ENCODE measurements at places on chromosomes 1 and 21.

DNA sequence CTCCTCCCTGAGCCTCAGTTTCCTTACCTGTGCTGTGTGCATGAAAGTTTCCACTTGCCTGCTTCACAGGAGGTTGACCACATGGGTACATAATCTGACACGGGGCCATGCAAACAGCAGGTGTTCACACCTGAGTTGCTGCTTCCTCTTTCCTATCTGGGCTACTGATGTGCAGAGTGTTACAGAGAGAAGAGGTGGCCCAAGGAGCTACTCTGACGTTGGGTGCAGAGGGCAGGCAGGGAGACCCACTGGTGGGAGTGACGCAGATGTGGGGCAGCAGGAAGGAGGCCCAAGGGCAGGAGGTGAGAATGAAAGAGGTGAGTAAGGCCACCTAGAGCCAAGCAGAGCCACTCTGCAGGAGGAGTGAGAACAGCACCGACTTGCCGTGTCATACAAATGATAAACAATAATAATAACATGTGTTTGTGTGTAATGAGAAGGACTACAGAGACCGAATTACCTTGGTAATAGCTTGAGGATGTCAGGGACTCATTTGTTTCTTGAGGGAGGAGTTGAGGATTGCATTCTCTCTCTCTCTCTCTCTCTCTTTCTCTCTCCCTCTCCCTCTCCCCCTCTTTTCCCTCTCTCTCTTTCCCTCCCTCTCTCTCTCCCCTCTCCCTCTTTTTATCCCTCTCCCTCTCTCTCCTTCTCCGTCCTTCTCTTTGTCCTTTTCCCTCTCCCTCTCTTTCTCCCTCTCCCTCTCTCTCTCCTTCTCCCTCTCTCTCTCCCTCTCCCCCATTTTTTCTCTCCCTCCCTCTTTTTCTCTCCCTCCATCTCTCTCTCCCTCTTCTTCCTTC lies 87.4 kb upstream of the IGSF21 start:
- no peak overlapping the region for H3K4me3 ChIP-seq
- DNase-seq, result no peak
- H3K4me1 ChIP-seq, result no peaks in the 10 kb centered on the region
- H3K27me3 ChIP-seq, result peaks cover 18% of the 10 kb centered on the region
- H3K36me3 ChIP-seq, result no peaks in the 10 kb centered on the region

DNA sequence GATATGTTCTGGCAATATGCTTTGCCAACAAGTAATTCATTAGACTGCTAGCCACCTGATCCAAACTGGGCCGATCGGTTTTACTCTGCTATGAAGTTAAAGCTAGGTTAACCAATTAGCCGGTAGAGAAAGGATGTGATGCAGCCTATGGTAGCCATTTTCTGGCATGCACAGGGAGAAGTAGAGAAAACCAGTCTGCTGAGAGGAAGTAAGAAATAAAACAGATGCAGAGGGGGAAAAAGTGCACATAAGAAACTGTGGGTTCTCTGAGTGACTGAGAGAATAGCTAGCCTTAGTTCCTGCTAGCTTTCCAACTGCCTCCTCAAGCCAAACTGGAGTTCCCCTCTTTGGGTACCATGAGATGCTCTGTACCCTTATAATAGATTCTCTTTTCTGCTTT lies 52.8 kb downstream of the ARID4B start:
- H3K27me3 ChIP-seq, result no peaks in the 10 kb centered on the region
- H3K4me1 ChIP-seq, result no peaks in the 10 kb centered on the region
- no peak overlapping the region for H3K4me3 ChIP-seq

GRCh38 chr1:160097151-160097910 lies 1.1 kb downstream of the IGSF8 start:
- peak overlapping the region; percentile 62 for H3K4me3 ChIP-seq
- H3K36me3 ChIP-seq, result no peaks in the 10 kb centered on the region
- no peaks in the 10 kb centered on the region for H3K27me3 ChIP-seq
- H3K4me1 ChIP-seq, result peaks cover 6% of the 10 kb centered on the region

- H3K27me3 ChIP-seq, result peaks cover 5% of the 10 kb centered on the region
- H3K27ac ChIP-seq, result no peak overlapping the region
- DNase-seq, result no peak
- no peaks in the 10 kb centered on the region for H3K4me1 ChIP-seq
Observed at GRCh38 chr1:31834501-31834900, 18.7 kb upstream of the SPOCD1 start.

GRCh38 chr1:35885961-35886558 lies 3.1 kb downstream of the AGO1 start:
- peaks cover 6% of the 10 kb centered on the region for H3K36me3 ChIP-seq
- H3K4me1 ChIP-seq, result peaks cover 11% of the 10 kb centered on the region

DNA sequence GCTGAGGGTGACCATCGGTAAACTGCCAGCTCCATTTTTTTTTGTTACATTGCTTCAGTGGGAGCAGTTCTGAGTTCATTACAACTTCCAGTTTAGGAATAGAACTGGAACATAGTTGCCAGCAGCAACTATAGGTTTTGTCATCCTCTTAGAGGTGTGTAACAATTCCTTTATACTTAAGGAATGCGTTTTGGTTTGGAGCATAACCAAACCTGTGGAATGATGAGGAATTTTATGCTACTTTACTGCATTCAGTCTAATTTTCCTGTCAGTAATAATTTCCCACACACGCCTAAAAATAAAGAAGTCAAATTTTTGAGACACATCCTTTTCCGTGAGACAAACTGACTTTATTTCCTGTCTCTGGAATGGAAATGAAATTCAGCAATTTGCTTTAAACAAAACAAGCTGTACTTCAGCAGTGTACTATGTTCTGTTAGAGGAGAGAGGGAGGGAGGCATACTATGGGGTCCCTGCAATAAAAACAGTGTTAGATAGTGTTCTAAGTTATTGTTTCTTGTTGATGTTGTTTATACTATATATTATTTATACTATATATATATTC lies 4.8 kb upstream of the AMPD1 start:
- H3K27ac ChIP-seq, result no peak overlapping the region
- peaks cover 10% of the 10 kb centered on the region for H3K4me1 ChIP-seq
- DNase-seq, result no peak
- H3K4me3 ChIP-seq, result no peak overlapping the region

DNA sequence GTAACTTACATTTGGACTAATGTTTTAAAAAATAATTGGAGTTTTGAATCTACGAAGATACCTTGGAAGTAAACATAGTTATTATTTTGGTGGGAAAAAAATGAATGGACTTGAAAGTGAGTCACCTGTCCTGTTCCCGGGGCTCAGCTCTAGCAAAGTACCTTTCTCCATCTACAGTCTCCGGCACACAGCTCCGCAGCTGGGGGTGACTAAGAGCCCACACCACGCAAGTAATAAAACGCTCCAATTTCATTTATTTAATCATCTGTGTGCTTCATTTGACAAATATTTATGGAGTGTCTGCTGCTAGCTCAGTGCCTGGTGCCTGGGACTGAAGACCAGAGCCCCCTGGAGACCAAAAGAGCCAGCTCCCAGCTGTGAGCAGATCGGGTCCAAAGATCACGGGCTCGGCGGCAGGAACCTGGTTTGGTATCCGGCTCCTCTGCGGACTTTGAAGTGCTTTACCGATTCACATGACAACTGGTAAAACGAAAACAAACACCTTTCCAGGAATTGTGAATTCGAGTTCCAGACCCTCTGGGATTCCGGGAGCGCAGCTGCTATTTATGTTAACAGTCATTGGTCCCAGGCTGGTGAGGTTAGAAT lies 1.7 kb upstream of the RIPK4 start:
- no peak for DNase-seq
- no peak overlapping the region for H3K27ac ChIP-seq
- no peaks in the 10 kb centered on the region for H3K36me3 ChIP-seq
- H3K4me3 ChIP-seq, result no peak overlapping the region

DNA sequence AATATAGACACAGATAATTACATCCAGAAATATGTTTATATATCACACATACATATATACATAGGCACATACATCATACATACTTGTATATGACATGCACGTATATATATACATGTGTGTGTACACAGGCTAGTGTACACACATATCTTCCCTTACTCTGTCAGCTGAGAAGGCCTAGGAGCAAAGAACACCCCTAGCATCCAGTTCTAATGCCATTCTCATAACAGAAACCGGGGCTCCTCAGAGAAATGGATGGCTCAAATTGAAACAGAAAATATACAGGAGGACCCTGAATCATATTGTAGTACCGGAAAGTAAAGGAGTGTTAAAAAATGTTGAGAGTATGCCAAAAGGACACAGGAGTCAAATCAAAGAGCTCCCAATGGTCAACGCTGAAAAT lies 19.7 kb upstream of the HYI start:
- no peak for DNase-seq
- peak overlapping the region; percentile 94 for H3K27ac ChIP-seq
- H3K27me3 ChIP-seq, result no peaks in the 10 kb centered on the region
- H3K4me1 ChIP-seq, result peaks cover 50% of the 10 kb centered on the region

- H3K4me1 ChIP-seq, result no peaks in the 10 kb centered on the region
- no peak for DNase-seq
- H3K4me3 ChIP-seq, result no peak overlapping the region
- no peaks in the 10 kb centered on the region for H3K36me3 ChIP-seq
Observed at GRCh38 chr1:204659056-204659455, 26.5 kb downstream of the LRRN2 start.

- DNase-seq, result no peak
- peak overlapping the region; percentile 86 for H3K27ac ChIP-seq
- no peaks in the 10 kb centered on the region for H3K27me3 ChIP-seq
- H3K4me3 ChIP-seq, result peak overlapping the region; percentile 96
- H3K36me3 ChIP-seq, result no peaks in the 10 kb centered on the region
Observed at GRCh38 chr1:197903196-197903514, 725 bp downstream of the C1orf53 start.

GRCh38 chr1:75583282-75583681 lies 27.6 kb downstream of the SLC44A5 start:
- no peaks in the 10 kb centered on the region for H3K36me3 ChIP-seq
- H3K4me1 ChIP-seq, result no peaks in the 10 kb centered on the region
- H3K27ac ChIP-seq, result no peak overlapping the region
- DNase-seq, result no peak

DNA sequence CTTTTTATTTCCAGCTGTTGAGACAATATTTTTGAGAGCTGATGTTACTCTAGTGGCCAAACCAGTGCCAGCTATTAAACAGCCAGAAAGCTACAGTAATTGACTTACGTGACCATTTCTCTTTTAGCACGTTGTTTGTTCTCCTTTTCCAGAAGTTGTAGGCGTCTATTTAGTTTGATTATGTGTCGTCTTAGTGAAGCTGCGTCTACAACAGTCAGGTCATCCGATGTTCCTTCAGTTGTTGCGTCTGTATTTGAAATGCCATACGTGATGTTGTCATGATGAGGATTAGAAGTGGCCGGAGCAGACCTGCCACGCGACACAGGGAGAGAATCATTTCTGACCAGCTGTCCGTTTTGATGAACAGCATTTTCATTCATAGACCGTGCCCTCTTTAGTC lies 38.2 kb downstream of the TMEM51 start:
- H3K36me3 ChIP-seq, result no peaks in the 10 kb centered on the region
- H3K4me3 ChIP-seq, result no peak overlapping the region
- no peak for DNase-seq
- no peaks in the 10 kb centered on the region for H3K27me3 ChIP-seq
